ENCODE measurements at places on chromosomes 5 and 9. TPM values are rescaled to one million over a fixed set of nuclear protein-coding genes. Genes with fewer than 3 reads are reported as not detected.

DNA sequence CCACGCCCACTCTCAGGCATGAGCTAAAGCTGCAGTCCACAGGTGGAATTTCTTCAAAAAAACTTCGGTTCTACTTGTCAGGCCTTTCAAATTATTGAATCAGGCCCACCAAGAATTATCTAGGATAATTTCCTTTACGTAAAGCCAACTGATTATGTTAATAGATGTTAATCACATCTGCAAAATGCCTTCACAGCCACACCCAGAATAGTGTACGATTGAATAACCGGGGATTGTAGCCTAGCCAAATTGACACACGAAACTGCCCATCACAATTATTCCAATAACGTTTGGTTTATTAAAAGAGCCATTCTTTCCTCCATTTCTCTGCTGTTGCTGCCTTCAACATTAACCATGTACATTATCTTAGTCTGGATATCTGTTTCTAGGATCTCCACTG lies 148.7 kb downstream of the NR3C1 start:
- no peak for DNase-seq

GRCh38 chr9:136090056-136090735 lies 4.9 kb downstream of the NACC2 start:
- no peak for DNase-seq

Gene SLC6A3
- total RNA-seq = not detected

- DNase-seq = no peak
Measured at GRCh38 chr9:128020692-128021091, 39.9 kb upstream of the EEIG1 start.

Gene ZNG1A
- total RNA-seq = 38.7 TPM

DNA sequence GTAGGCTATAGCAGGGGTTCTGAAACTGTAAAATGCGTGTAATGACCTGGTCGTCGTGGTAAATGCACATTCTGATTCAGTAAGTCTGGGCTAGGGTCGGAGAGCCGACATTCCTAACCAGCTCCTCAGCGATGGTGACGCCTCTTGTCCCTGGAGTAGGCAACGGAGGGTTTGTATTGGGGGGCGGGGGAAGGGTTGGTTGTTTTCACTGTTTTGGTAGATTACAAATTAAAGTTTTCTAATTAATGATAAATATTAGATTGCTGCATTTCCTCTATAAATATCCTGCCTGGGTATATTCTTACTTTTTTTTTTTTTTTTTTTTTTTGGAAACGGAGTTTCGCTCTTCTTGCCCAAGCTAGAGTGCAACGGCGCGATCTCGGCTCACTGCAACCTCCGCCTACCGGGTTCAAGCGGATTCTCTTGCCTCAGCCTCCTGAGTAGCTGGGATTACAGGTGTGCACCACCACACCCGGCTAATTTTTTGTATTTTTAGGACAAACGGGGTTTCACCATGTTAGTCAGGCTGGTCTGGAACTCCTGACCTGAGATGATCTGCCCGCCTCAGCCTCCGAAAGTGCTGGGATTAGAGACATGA lies 566 bp upstream of the ALDH7A1 start:
- no peak for DNase-seq

- no peak for DNase-seq
Measured at GRCh38 chr9:112364761-112365160, 15.1 kb upstream of the HSDL2 start.

- no peak for DNase-seq
Measured at GRCh38 chr9:129323999-129324553, 146.0 kb upstream of the IER5L start.

Gene C9
- not detected for total RNA-seq

DNA sequence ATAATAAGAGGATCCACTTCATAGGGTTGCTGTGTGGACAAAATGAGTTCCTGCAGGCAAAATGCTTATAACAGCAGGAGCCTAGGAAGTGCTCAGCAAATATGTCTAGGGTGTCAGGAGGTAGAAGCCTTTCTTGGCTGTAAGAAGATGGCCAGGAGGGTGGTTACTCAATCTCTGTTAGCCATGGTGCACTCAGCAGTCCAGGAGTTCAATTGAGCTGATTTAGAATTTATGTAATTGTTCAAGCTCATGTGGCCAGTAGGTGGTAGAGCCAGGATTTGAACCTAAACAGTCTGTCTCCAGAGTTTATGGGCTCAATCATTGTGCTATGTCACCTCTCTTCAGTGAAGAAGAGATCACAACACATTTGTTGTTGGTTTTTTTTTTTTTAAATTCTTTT lies 381.2 kb downstream of the KIF4B start:
- DNase-seq = no peak

- no peak for DNase-seq
Measured at GRCh38 chr5:127343866-127344265, 53.3 kb downstream of the MEGF10 start.

Gene TYRP1
- not detected for total RNA-seq

- no peak for DNase-seq
Measured at GRCh38 chr9:80242022-80242421, 670.3 kb downstream of the TLE4 start.

DNA sequence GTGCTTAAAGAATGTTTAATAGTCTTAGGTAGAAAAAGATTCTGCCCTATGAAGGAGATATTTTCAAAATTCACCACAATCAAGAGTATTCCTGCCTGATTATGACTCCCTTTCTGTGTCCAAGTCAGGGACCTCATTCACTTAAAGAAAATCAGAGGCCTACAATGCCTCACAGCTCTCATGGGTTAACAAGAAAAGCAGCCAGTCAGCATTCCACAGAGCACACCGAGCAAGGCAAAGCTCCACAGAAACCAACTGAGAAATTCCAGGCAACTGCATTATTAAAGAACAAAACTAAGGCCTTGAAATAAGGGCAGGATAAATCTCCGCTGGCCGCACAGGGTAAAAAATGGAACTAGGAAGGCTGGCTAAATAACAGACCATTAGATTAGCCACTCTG lies 161.1 kb downstream of the TARS1 start:
- no peak for DNase-seq

DNA sequence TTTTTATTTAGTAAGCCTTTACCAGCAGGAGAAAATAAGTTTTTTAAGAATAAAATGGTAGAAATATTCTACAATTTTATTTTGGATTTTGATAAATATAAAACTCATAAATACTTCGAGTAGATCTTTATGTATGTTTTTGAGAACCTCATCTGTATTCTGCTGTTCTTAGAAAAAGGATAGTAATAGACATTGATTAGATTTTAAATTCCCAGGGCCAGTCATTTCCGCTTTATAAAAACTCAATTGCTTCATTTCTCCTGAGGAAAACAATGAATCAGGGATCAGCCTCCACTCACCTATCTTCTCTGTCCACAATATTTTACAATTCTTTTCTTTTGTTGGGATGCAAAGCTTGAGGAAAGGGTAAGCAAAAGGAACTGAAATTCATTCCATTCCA lies 1983.5 kb upstream of the C9orf72 start:
- DNase-seq = no peak

GRCh38 chr5:145056800-145057199 lies 778.3 kb downstream of the PRELID2 start:
- no peak for DNase-seq

Gene SHISAL2B
- total RNA-seq = 0.51 TPM

Gene ROPN1L
- 0.43 TPM for total RNA-seq

Gene ZNF79
- 12.4 TPM for total RNA-seq

All from progenitor cell of endocrine pancreas (in vitro differentiated cells).